ENCODE measurements at places on chromosomes 3 and 15. TPM values are rescaled to one million over a fixed set of nuclear protein-coding genes. Genes with fewer than 3 reads are reported as not detected.

The CLDN16 gene
- total RNA-seq, result not detected

The CSPG5 gene
- 5.7 TPM for total RNA-seq

- DNase-seq, result no peak
These were observed 160.2 kb upstream of the MANF start for GRCh38 chr3:51224843-51225242.

GRCh38 chr15:70526221-70526973 lies 237.0 kb downstream of the UACA start:
- peak; percentile 13 for DNase-seq

DNA sequence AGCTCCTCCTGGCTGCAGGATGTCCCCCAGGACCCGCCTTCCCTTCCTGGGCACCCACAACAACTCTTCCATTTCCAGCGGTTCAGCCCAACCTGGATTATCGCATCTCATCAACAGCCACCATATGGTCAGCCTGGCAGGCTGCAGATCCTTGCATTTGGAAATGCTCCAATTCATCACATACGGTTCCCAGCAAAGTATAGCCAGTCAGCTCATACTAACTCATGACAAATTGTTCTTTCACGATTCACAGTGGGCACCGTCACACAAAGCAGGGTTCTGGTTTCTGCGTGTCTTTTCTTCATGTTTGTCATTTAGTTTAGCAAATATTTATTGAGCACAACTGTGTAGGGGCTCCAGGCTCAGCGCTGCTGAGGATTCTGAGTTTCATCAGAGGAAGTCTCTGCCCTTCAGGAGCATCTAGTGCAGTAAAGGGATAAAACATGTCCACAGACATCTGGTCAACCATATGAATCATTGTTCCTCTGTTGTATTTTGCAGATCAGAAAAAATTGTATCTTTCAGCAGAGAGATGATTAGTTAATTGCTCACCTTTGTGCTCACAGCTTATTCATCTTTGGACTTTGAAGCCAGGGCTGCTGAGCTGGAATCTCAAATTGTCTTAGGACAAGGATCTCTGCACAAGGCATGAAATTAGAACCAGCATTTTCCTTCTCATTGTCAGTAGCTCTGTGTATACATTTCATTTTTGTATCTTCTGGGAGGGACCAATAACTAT lies 125.1 kb downstream of the GABRG3 start:
- no peak for DNase-seq

DNA sequence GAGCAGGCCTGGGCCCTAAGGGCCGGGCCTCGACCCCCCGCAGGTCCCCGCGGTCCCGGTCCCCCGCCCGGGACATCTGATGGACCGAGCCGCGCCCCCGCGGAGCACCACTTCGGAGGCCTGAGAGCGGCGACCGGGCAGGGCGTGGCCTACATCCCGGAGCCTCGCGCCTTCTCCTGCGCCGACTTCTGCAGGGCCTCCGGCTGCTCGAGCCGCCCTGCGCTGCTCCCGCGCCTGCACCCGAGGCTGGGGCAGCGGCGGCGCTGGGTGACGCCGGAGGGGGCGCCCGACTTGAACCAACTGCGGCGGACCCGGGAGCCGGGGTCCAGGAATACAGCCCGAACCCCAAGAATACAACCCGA lies 14.9 kb upstream of the GP9 start:
- peak; percentile 58 for DNase-seq

GRCh38 chr3:68988740-68989139 lies 24.7 kb downstream of the EOGT start:
- DNase-seq, result no peak

- DNase-seq, result no peak
These were observed 50.5 kb upstream of the KCNMB2 start for GRCh38 chr3:178485756-178486155.

- DNase-seq, result no peak
These were observed 31.7 kb upstream of the XYLB start for GRCh38 chr3:38314764-38315487.

- no peak for DNase-seq
These were observed 26.8 kb upstream of the OCA2 start for GRCh38 chr15:28125673-28126651.

DNA sequence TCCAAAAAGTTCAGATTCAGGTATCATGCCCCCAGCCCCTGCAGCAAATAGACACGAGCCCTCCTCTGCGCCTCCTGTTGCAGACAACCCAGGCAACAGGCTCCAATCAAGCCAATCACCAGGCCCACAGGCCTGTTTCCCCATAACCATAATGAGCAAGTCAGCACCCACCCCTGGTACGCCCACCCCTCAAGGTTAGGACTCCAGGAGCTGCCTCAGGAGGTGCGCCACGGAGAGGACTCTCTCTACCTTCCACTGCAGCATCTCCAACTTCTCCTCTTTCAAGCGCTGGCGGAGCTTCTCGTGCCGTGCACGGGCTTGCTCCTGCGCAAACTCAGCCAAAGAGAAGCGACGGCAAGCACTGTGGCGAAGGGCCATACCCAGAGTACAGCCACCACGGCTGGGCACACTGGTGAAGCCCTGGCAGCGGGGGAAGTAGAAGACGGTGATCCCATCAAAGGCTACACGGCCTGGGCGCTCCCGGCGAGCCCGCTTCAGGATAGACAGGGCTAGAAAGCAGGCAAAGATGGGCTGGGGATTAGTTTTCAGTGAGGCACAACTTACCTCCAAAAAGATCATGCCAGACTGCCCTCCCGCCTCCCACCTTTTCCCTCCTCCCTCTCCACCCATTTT lies 8.5 kb downstream of the CSRNP1 start:
- DNase-seq, result peak; percentile 18

DNA sequence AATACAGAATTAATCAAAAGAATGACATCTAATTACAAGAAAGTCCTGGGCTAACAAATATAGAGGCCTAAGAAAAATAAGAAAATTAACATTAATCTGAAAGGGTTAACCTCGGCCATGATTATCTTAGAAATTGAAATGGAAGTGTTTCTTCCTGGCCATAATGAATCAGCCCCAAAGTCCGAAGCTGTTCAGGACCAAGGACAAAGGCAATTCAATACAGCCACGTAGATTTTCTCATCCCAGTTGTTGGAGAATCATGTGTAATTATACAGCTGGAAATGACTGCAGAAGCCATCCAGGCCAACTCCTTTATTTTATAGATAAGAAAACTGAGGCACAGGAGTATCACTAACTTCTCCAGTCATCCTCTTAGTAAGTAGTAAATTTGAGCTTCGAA lies 38.0 kb upstream of the GBE1 start:
- DNase-seq, result no peak

- peak; percentile 42 for DNase-seq
These were observed 16.5 kb downstream of the SEMA3G start for GRCh38 chr3:52428151-52429005.

- no peak for DNase-seq
These were observed 100.2 kb upstream of the TLE3 start for GRCh38 chr15:70197945-70198361.

DNA sequence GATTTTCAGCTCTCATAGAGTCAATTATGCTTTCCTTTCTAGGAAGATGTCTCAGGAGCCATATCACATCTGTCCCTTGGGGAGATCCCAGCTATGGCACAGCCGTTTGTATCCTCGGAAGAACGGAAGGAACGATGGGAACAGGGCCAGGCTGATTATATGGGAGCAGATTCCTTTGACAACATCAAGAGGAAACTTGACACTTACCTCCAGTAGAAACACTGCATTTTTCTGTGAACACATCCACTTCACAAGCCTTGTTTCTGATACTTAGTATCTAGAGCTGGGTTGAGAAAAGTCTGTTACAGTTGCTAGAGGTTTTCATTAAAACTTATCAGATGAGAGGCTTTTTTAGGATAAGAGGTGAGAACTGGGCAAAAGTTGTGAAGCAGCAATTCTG lies 35.4 kb downstream of the GYG1 start:
- no peak for DNase-seq

DNA sequence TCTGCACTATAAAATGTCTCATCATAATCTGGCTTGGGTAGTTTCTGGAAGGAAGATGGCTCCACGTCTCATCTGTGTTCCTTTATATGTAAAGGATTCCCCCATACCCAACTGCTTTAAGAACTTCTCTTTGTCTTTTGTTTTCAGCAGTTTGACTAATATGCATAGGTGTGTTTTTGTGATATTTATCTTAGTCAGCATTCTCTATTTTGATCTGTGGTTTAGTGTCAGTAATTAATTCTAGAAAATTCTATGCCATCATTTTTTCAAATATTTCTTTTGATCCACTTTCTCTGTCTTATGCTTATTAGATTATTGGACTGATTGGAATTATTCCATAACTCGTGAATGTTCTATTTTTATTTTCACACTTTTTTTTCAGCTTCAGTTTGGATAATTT lies 286.3 kb upstream of the THRB start:
- no peak for DNase-seq

DNA sequence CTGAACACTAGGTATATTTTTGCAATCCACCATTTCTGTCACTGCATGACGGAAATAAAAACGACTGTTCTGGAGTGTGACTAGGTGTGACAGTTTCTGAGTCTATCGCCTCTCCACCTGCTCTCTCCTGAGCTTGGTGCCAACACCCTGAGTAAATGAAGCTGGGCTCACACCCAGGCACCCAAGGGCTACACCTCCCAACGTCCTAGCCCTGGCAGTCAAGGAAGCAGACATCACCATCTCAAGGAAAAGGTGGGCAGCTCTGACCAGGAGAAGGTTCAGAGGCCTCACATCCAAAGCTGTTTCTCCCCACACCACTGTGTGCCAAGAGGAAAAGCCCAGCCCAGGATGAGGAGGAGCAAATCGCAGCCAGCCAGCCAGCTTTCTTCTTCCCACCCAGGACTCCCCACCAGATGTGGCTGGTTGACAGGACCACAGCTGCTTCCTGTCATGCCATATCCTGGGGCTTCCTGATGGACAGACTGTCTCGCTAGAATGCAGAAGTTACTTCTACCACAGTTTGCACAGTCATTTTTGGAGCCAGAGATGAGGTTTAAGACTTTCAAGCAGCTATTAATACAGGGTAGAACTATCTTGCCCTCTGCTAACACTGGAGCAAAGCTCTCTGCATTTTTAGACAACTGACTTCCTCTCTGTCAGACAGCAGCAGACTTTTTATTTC lies 3.3 kb downstream of the SCAMP2 start:
- DNase-seq, result no peak

DNA sequence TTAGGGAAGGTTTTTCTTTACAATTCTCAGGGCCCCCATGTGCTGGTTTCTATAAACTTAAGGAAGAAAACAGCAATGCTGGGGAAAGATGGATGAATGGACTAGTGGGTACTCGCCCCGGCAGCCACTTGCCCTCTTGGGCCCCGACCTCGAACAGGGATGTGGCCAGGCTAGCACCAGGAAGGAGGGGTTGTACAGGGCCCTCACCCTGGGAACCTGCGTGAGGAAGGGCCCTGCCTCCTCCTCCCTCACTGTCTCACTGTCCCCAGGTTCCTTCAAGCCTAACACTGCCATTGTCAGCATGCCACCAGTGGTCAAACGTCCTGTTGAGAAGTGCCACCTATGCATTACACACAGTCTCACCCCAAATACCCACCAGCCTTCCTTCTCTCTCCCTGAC lies 9.1 kb downstream of the ADAMTS17 start:
- no peak for DNase-seq

GRCh38 chr3:13389378-13389777 lies 30.7 kb downstream of the NUP210 start:
- peak; percentile 55 for DNase-seq

DNA sequence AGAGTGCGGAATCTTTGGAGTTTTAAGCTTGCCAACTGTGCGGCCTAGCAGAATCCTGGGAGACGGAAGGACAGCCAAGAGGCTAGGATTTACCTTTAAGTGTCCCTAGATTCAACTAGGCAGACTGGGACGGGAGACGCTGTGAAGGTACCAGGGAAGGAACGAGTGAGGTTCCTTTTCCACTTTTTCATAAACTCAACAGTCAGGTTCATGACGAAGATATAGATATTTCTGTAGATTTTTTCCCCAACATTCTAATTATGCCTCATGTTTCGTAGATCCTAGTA lies 564 bp upstream of the GABPB1 start:
- no peak for DNase-seq

Data from H9 (cell line).